Activated T-helper 17 cell treated with anti-CD3 and anti-CD28 coated beads, Interleukin-2, amount 50 U/mL, for 72 hours (primary cell): ENCODE measurements at places on chromosomes 6 and 20.

DNA sequence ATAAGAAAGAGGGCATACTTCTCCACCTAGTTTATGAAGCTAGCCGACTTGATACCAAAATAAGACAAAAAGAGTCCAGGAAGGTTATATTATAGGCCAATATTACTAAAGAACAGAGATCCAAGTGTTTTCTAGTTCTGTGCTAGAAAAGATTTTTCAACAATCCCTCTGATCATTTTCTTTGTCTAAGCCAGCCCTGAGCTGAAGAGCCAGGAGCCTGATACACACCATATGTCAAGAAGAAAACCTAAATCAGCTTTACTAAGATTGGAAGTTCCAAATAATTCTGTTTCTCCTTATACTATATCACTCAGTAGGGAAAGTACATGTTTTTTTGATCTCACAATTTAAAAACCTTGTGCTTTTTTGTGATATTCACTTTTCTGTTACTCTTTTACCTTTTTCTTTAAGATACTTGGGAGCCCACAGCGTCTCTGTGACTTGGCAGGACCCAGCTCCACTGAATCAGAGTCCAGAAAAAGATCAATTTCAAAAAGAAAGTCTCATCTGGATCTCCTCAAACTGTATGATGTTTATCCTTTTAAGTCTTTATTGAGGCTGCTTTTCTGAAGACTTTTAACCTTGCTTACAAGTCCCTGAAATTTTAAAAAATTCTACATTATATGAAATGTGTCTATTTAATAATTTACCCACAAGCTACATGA, 43.0 kb upstream of the PBOV1 start:
- peaks cover 17% of the 10 kb centered on the region for H3K27me3 ChIP-seq
- ATAC-seq: no peak
- H3K4me3 ChIP-seq: no peak overlapping the region
- H3K27ac ChIP-seq: no peak overlapping the region

DNA sequence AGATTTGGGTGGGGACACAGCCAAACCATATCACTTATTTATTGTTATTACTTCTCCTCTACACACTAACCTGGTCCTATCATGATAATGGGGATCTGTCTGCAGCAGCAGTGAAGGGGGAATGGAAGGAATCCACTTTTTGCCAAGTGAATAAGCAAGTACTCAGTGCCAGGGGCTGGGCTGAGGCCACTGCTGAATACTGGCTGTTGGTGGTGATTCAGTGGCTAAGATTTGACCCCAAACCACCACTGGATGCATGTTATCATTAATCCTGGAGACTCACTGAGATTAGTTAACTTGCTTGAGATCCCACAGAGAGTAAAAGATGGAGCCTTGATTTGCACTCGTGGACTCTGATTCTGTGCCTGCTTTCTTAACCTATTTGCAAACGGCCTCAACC, 127.7 kb downstream of the TSHZ2 start:
- H3K27me3 ChIP-seq: no peaks in the 10 kb centered on the region
- H3K36me3 ChIP-seq: peaks cover 5% of the 10 kb centered on the region
- no peak for ATAC-seq
- no peak overlapping the region for H3K4me3 ChIP-seq
- no peak overlapping the region for H3K27ac ChIP-seq

DNA sequence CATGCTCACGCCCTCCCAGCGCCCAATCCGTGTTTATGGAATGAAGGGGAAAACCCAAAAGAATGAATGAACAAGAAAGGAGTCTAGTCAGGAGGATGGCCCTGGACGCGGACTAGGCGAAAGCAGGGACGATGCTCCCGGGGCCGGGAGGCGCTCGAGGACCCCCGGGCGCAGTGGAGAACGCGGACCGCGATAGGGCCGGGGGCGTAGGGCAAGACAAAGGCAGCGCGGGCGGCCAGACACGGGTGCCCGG, 758 bp downstream of the GCLC start:
- ATAC-seq: peak; percentile 1
- peak overlapping the region; percentile 87 for H3K27ac ChIP-seq
- H3K27me3 ChIP-seq: no peaks in the 10 kb centered on the region
- H3K4me3 ChIP-seq: peak overlapping the region; percentile 87

DNA sequence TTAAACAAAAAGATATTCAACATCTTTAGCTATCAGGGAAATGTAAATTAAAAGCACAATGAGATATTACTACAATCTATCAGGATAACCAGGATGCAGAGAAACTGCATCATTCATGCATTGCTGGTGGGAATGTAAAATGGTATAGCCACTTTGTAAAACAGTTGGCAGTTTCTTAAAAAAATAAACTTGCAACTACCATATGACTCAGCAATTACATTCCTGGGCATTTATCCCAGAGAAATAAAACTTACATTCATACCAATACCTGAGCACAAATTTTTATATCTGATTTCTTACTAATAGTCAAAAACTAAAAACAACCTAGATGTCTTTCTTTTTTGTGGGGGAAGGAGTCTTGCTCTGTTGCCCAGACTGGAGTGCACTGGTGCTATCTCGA, 190.3 kb upstream of the TAB2 start:
- peak overlapping the region; percentile 98 for H3K27ac ChIP-seq
- peaks cover 59% of the 10 kb centered on the region for H3K4me1 ChIP-seq
- no peak for ATAC-seq
- no peak overlapping the region for H3K4me3 ChIP-seq
- no peaks in the 10 kb centered on the region for H3K27me3 ChIP-seq

- no peaks in the 10 kb centered on the region for H3K27me3 ChIP-seq
- peaks cover 39% of the 10 kb centered on the region for H3K36me3 ChIP-seq
- H3K27ac ChIP-seq: peak overlapping the region; percentile 70
- H3K4me3 ChIP-seq: no peak overlapping the region
Observed at GRCh38 chr20:32506721-32507120, 78.4 kb downstream of the NOL4L start.

GRCh38 chr6:169862892-169863525, 111.6 kb downstream of the ERMARD start:
- no peak for ATAC-seq
- H3K4me1 ChIP-seq: peaks cover 5% of the 10 kb centered on the region
- H3K27ac ChIP-seq: no peak overlapping the region
- no peak overlapping the region for H3K4me3 ChIP-seq
- H3K27me3 ChIP-seq: peaks cover 8% of the 10 kb centered on the region
- H3K36me3 ChIP-seq: no peaks in the 10 kb centered on the region

GRCh38 chr6:9977411-9977810, 437.5 kb downstream of the TFAP2A start:
- no peak overlapping the region for H3K4me3 ChIP-seq
- no peaks in the 10 kb centered on the region for H3K36me3 ChIP-seq
- H3K27ac ChIP-seq: no peak overlapping the region
- no peaks in the 10 kb centered on the region for H3K27me3 ChIP-seq
- no peaks in the 10 kb centered on the region for H3K4me1 ChIP-seq

- ATAC-seq: no peak
- H3K27ac ChIP-seq: peak overlapping the region; percentile 2
- no peaks in the 10 kb centered on the region for H3K4me1 ChIP-seq
- peaks cover 3% of the 10 kb centered on the region for H3K27me3 ChIP-seq
- no peaks in the 10 kb centered on the region for H3K36me3 ChIP-seq
- no peak overlapping the region for H3K4me3 ChIP-seq
Observed at GRCh38 chr6:97040355-97040860, 115.9 kb downstream of the KLHL32 start.

GRCh38 chr6:11097476-11097875, 3.8 kb downstream of the SMIM13 start:
- H3K27me3 ChIP-seq: no peaks in the 10 kb centered on the region
- no peak overlapping the region for H3K4me3 ChIP-seq

- peaks cover 43% of the 10 kb centered on the region for H3K27me3 ChIP-seq
- no peak overlapping the region for H3K27ac ChIP-seq
- ATAC-seq: no peak
- no peaks in the 10 kb centered on the region for H3K4me1 ChIP-seq
Observed at GRCh38 chr6:170018422-170018935, 267.1 kb downstream of the ERMARD start.
